NCI-H2171 treated with DMSO at 0.1 percent for 48 hours (cell line): ENCODE measurements at places on chromosomes 7 and 10.

DNA sequence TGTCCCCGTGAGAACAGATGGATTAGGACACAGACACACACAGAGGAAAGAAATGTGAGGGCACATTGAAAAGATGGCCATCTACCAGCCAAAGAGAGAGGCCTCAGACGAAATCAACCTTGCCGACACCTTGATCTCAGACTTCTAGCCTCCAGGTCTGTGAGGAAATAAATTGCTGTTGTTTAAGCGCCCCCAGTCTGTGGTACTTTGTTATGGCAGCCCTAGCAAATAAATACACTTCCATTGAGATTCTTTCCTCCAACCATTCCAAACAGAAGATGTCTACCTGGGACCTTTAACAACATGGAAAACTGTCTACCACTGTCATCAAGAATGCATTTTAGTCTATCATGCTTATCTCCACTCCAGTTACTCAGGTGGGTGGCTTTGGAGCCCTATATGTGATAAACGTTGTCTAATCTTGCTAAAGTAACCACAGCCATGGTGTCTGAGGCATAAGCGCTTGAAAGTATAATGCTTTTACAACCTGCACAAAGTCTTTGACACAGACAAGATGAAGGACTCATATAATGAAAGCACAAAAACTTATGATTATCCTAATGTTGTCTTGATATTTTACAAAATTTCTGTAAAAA lies 244.3 kb downstream of the MTERF1 start:
- DNase-seq = peak; percentile 18

GRCh38 chr7:117148971-117149370 lies 173.9 kb downstream of the WNT2 start:
- DNase-seq = no peak

DNA sequence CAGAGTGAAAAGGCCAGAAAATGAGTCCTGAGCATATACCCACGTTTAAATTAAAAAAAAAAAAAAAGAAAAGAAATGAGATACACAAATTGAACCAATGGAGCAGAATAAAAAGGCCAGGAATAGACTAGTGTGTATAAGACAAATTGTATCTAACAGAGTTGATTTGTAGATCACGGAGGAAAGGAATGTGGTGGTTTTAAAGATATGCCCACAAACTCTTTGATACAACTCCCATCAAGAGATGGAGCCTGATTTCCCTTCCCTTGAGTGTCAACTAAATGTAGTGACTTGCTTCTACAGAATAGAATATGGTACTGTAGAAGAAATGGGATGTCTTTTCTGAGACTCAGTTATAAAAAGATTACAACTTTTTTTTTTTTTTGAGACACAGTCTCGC lies 10.4 kb downstream of the SYPL1 start:
- DNase-seq = no peak

- DNase-seq = no peak
These were observed 39.9 kb downstream of the PLEKHA8 start for GRCh38 chr7:30068117-30068516.

- no peak for DNase-seq
These were observed 170.8 kb upstream of the KLF14 start for GRCh38 chr7:130904792-130905191.

DNA sequence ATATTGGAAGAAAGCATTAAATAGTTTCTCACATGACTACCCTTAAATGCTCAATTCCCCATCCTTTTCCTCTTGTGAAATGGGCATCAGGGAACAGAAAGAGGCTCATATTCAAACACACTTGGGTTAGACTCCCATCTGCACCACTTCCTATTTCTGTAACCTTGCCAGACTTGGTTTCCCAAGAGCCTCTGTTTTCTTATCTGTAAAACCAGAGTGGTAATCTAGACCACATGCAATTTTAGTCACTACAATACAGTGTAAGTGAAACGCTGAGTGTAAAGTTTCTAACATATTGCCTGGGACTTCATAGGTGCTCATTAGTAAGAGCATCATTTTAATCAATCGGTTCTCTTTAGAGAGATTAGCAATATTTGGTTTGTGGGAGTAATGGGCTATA lies 136.3 kb downstream of the SORCS1 start:
- no peak for DNase-seq
